ENCODE measurements at places on chromosomes 6 and 20. TPM values are rescaled to one million over a fixed set of nuclear protein-coding genes. Genes with fewer than 3 reads are reported as not detected.

The SYNGAP1 gene
- polyA plus RNA-seq = 4.0 TPM

The PRRT1 gene
- 1.9 TPM for polyA plus RNA-seq

DNA sequence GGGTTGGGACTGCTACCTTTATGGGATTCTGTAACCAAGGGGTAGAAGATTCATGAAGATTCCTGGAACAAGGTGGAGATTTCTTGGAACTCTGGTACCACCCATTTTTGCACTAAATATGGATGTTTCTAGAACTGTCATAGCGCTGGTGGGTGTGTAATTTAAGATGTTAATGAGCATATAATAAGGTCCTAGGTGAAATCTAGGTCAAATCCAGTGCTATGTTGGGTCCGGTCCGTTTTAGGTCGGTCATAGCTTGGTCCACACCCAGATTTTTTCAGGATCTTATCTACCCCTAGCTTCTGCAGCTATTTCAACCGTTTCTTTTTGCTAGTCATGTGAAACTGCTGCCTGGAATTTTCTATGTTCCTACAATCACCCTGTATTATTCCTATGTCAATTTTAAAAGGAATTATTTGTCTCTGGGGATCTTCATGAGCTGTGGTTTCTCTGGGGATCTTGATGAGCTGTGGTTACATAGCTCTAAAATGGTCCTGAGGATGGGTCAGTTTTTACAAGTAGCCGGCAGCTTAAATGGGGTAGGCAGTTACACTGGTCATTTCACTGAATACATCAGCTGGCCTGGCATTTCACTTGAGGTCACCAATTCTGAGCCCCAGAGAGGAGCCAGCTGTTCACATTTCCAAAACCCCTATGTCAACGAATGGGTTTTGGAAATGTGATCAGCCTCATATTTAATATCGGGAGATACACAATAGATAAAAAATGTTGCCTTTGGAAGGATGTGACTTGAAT lies 652.3 kb upstream of the FLRT3 start:
- no peak for DNase-seq

- DNase-seq = no peak
Measured at GRCh38 chr20:37096415-37097041, 731 bp upstream of the RBL1 start.

The SLC22A3 gene
- polyA plus RNA-seq = 2.0 TPM

GRCh38 chr6:142478117-142478516 lies 176.3 kb downstream of the ADGRG6 start:
- no peak for DNase-seq

The AHCY gene
- polyA plus RNA-seq = 91.7 TPM

DNA sequence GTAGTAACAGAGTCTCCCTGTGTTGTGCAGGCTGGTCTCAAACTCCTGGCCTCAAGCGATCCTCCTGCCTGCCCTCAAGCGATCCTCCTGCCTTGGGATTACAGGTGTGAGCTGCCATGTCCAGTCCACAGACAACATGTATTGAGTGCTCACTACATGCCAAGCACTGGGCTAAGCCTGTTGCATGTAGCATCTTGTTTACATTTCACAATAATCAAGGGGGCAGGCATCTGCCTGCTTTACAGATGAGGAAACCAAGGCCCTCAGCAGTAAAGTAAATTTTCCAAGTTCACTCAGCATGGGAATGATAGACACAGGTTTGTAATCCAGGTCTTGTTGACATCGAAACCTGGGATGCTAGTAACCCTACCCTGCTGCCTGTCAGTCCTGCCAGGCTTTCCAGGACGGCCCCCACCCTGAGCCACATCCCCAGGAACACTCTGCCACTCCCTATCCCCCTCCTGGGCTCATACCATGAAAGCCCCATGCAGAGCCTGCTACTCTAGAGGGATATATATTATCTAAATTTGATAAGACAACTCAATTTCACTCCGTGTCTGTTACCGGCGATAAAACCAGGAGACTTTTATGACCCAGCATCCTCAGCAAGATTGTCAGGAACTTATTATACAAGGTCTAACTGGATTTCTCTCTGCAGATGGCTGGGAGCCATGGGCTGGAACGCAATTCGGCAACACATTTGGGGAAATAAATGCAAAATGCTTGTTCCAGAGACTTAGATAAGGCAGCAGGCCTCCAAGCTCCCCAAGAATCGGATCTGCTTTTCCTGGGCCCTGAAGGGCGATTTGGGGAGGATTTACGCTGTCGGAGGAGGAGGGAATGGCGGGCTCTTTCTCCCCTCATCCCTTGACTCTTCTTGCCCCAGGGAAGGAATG lies 30.4 kb downstream of the CD40 start:
- DNase-seq = no peak

DNA sequence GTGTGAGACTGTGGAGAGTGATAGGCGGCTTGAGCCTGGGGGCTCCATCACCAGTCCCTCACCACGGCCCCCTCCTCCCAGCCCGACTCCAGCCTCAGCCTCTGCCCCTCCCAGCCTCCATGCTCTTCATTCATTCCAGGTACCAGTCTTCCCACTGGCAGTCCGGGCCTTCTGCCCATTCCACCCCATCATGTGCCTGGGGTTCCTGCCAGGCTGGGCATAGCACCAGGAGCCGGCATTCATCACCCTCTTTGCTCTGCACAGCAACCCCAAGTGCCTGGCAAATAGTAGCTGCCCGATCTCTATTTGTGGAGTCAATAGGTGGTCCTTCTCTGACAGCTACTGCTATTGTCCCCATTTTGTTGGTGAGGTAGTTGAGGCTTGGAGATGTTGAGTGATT lies 39.6 kb upstream of the GTSF1L start:
- no peak for DNase-seq

The CST5 gene
- not detected for polyA plus RNA-seq

The NRSN1 gene
- 0.68 TPM for polyA plus RNA-seq

The GLP1R gene
- not detected for polyA plus RNA-seq

DNA sequence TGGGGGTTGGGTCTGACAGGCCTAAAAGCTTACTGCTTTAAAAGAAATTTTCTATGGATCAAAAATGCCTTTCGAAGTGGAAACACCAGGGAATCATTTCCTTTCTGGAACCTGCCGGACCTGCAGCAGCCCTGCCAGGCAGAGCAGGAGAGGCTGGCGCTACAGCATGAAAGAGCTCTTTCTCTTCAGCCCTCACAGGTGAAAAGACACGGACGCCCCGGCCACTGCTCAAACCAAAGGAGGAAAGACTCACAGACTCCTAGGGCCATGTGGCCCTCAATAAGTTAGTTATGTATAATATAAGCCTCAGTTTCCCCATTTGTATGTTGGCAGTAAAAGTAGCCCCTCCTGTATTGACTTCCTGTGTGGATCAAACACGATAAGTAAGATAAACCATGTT lies 8.3 kb downstream of the SCML4 start:
- DNase-seq = no peak

- no peak for DNase-seq
Measured at GRCh38 chr6:15362274-15363160, 116.6 kb downstream of the JARID2 start.

The SSTR4 gene
- not detected for polyA plus RNA-seq

The CRYBG1 gene
- 4.1 TPM for polyA plus RNA-seq

GRCh38 chr6:150897400-150897943 lies 32.0 kb downstream of the MTHFD1L start:
- no peak for DNase-seq

The TNFRSF21 gene
- polyA plus RNA-seq = 26.7 TPM

- DNase-seq = no peak
Measured at GRCh38 chr6:119346936-119347335, 2.6 kb downstream of the MAN1A1 start.

- DNase-seq = no peak
Measured at GRCh38 chr20:20761301-20761700, 48.9 kb upstream of the RALGAPA2 start.

DNA sequence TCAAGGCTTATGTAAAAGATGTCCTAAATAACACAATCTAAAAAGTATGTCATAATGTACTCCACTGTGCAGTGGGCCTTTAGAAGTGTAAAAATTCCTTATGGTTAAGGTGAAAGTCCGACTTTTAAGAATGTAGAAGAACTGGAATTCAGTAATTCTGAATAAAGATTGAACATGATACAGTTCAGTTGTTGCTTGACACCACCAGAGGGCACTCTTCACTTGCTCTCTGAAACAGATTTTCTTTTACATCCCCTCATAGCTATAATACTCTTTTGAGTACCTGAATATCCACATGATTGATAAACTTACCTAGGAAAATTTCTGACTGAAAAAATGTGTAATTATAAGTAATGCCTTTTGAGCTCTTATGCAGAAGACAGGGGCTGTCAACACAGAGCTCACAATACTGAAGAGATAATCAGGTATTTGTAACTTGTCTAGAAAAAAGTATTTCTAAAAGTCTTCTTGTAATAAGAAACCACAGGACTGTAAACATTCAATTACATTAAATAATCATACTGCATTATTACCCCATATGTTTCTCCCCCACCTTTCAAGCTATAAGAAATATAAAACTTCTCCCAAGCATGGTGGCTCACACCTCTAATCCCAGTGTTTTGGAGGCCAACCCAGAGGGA lies 92.1 kb downstream of the POPDC3 start:
- peak; percentile 40 for DNase-seq

GRCh38 chr20:3434232-3434631 lies 26.8 kb upstream of the DNAAF9 start:
- DNase-seq = no peak

DNA sequence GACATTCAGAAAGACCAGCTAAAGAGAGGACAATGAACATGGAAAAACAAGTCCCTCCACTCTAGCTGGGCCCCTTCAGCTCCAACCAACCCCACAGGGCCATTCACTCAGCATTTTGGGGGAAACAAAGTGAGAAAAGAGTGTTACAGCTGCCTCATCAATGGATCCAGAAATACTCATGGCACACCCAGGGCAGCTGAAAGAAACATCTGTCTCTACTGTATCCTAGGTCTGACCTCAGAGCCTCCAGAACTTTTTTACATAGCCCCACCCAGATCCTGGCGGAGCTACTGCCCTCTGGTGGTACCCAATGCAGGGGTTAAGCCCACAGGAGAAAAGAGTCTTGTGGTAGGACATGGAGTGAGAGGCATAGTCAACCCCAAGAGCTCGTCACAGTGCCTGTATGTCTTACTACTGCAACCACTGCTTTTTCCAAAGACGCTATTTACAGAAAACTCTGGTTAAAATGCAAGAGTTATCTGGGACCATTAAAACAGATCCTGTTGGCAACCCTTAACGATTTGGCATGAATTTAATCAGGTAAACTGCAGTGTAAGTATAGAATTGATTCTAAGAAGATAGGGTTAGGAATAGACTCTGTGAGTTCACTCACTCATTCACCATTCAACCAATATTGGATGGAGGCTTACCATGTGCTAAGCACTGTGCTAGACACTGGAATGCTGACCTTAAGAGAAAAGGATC lies 37.4 kb upstream of the FAM83C start:
- DNase-seq = peak; percentile 60

The THBS2 gene
- 0.31 TPM for polyA plus RNA-seq

The PRICKLE4 gene
- 4.8 TPM for polyA plus RNA-seq

DNA sequence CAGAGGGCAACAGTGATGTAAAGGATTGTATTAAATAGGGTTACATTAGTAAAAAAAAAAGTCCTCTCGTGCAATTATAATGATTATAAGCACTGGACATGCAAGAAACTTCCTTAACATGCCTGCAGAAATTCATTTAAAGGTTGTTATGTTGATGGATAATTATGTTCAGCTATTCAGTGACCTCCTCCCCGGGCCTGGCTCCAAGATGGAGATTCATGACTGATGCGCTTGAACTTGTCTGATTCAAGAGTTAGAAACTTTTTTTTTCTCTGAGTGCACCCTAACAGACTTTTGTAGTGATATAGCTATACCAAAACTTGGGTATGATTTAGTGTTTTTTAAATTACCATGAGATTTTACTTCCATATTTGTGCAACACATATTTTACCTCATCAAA lies 1170.0 kb upstream of the CITED2 start:
- no peak for DNase-seq

The COL19A1 gene
- not detected for polyA plus RNA-seq

- DNase-seq = no peak
Measured at GRCh38 chr6:22774129-22774528, 204.8 kb downstream of the HDGFL1 start.

- peak; percentile 54 for DNase-seq
Measured at GRCh38 chr20:19964289-19965265, 52.6 kb upstream of the NAA20 start.

The ARMH2 gene
- not detected for polyA plus RNA-seq

The ESR1 gene
- polyA plus RNA-seq = 0.05 TPM

DNA sequence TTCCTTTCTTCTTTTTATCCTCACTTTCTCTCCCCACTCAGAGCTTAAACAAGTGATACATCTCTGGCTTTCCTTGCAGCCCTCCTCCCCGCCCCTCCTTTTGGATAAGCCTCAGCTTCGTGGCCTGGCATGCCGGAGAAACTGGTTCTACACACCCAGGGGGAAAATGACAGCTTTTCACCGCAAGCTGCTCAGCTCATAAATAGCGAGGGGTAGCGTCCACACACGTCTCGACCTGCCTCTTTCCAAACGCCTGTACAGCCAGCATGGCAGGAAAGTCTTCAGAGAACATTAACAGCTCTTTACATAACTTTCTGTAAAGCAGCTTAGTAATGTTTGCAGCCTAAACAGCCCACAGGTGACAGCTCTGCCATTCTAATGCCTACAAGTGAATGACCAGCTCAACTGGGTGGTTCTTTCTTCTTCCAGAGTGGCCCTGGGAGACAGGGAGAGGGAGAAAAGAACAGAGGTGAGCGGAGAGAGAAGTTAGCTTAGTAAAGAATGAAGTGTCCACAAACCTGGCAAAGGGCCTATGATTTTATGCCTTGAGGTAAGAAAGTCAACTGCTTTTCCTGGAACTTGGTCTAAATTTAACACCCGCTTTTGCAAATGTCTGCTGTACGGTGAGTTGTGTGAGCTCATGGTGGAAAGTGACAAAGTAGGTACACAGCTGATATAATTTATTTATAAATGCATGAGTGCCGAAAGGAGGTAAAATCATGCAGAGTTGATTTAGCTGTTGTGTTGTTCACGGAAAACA lies 251.5 kb downstream of the TFAP2A start:
- peak; percentile 63 for DNase-seq

The SAMD5 gene
- 3.9 TPM for polyA plus RNA-seq

All from stomach (tissue), 19 donors.